Right kidney (tissue), 9 donors: ENCODE measurements at places on chromosomes 12 and 14.

DNA sequence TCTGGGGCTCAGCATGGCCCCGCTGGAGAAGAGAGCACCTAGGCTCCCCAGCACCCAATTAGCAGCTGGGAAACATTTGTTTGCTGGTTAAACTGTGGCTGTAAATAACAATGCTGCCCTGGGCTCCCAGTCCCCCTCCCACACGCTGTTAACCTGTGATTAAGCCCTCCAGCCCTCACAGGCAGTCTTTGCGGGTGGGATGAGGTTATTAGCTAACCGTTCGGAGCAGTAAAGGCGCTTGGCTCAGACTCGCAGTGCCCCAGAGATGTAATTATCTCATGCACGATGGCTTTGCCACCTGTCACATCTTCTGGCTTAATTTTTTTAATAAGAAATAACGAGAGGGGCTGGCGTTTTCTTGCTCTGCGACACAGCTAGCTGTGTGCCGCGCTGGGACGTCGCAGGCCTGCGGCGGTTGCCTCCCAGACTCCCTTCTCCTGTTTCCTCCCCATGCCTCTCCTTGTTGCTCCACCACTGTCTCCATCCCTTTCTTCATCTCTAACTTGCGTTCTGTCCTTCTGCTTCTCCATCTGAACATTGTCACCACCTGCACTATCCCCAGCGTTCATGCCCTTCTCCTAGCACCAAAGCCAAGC, 239.2 kb upstream of the FKBP4 start:
- DNase-seq: no peak

GRCh38 chr12:44148936-44149335, 313.1 kb downstream of the TMEM117 start:
- DNase-seq: no peak

DNA sequence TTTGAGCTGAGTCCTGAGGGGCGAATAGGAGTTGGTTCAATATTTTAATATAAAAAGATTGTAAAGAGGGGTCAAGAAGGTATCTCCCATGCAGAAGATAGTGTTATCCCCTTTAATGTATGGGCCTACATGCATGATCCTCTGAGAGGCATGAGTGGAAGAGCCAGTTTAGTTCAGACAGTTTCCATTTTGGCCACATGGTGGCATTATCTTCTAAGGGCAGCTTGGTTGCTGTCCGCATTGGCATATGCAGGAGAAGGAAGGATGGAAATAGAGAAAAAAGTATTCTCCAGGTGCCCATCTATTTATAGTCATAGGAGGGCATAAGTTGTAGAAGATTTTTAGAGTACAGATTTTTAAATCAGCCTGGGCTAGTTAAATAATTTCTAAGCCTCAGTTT, 5.4 kb downstream of the SAMD4A start:
- DNase-seq: no peak

- peak; percentile 37 for DNase-seq
Measured at GRCh38 chr14:35368583-35369392, 35.8 kb downstream of the NFKBIA start.

DNA sequence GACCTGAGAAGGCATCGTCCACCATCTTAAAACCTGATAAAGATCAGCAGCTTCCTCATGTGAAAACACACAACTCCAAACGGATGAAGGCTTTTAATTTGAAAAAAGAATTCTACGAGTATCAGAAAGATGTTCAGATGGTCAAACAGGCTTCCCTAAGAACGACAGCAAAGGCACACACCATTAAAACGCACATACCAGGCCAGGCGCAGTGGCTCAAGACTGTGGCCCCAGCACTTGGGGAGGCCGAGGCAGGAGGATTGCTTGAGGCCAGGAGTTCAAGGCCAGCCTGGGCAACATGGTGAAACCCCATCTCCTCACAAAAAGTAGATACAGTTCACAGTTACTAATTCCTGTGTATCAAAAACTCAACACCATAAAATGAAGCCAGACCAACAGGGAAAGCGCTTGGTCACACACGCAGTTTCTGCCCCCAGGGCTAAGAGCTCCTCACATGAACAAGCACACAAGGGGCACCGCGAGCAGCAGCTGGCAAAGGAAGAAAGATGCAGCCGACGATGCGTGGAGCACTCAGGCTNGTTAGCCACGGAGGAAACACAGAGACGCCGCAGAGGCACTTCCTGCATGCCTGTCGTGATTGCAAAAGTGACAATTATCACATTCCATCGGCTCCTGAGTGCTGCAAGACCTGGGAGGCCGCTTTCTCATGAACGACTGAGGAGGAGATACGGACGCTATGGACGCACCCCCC, 78.0 kb downstream of the NOC4L start:
- peak; percentile 59 for DNase-seq

DNA sequence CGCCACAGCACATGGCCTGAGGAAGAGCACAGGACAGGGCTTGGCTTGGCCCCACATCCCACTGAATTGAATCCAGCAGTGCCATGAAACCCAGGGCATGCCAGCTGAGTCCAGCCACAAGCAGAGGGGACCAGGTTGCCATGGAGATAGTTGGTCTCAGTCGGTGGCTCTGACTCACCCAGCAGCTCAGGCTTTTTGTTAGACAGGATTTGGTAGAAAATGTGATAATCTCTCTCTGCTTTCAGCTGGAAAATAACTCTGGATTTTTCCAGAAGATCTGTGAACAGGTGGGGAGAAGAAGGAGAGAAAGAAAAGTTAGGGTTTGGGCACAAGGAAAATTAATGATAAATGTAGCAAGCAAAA, 4.8 kb downstream of the MYH7 start:
- DNase-seq: no peak

DNA sequence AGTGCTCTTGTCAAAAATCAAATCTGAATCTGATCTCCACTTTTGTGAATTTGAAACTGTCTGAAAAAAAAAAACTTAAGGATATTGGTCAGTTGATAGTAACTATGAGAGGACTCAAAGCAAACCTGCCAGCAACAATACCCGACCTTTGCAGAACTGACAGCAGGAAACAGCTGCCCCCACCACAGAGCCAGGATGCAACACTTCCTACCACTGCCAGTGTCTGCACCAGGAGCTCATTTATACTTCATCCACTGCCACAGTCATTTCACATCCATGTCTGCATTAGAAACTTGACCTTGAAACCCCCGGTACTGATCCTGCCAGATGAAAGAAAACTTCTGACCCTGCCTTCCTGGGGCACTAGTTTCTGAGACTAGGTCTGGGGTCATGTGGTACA, 27.4 kb upstream of the RXYLT1 start:
- DNase-seq: no peak

GRCh38 chr12:122458105-122459035, 35.9 kb upstream of the CLIP1 start:
- DNase-seq: no peak

DNA sequence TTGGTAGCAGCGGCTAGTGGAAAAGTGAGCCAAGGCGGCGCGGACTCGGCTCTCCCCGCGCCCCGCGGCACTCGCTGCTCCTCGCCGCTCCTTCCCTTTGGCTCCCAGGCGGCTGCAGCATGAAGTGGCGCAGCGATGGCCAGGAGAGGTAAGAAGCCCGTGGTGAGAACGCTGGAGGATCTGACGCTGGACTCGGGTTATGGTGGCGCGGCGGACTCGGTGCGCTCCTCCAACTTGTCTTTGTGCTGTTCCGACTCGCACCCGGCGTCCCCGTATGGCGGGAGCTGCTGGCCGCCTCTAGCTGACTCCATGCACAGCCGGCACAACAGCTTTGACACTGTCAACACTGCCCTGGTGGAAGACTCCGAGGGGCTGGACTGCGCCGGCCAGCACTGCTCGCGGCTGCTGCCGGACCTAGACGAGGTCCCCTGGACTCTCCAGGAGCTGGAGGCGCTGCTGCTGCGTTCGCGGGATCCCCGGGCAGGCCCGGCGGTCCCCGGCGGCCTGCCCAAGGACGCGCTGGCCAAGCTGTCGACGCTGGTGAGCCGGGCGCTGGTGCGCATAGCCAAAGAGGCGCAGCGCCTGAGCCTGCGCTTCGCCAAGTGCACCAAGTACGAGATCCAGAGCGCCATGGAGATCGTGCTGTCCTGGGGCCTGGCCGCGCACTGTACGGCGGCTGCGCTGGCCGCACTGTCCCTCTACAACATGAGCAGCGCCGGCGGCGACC, 225.6 kb upstream of the CRY1 start:
- DNase-seq: peak; percentile 91

DNA sequence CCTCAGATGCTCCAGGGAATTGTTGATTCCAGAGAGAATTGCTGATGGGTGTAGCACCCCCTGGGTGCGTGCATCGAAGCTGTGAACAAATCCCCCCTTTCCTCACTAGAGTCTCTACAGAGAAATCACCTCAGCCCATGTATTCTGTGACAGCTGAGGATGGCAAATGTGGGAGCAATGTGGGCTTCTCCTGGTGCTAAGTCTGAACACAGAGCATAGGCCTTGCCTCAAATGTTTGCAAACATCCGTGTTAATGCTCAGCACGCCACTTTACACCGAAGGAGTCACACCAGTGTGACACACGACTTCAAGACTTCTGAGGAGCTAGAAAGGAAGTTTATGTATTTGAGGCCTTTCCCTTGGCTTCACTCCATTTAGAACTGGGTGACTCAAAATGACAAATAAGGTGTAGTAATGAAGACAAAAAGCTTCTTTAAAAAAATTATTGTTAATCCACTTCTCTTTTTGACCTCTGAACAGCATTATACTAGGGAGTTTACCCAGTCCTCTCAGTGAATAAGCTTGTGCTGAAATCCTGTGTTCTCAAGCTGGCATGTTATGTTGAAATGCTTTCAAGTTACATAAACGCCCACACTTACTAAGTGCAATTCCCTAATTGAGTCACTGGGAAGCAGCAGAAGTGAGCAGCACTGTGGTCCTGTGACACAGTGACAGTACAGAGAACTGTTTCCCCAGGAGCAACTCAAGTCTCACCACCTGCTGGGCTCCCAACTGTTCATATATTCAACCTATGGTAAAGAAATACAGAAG, 92.9 kb downstream of the FAR2 start:
- peak; percentile 13 for DNase-seq

GRCh38 chr14:104932676-104933631, 8.3 kb downstream of the PLD4 start:
- peak; percentile 84 for DNase-seq

- no peak for DNase-seq
Measured at GRCh38 chr14:34931206-34931605, 51.6 kb upstream of the SRP54 start.

DNA sequence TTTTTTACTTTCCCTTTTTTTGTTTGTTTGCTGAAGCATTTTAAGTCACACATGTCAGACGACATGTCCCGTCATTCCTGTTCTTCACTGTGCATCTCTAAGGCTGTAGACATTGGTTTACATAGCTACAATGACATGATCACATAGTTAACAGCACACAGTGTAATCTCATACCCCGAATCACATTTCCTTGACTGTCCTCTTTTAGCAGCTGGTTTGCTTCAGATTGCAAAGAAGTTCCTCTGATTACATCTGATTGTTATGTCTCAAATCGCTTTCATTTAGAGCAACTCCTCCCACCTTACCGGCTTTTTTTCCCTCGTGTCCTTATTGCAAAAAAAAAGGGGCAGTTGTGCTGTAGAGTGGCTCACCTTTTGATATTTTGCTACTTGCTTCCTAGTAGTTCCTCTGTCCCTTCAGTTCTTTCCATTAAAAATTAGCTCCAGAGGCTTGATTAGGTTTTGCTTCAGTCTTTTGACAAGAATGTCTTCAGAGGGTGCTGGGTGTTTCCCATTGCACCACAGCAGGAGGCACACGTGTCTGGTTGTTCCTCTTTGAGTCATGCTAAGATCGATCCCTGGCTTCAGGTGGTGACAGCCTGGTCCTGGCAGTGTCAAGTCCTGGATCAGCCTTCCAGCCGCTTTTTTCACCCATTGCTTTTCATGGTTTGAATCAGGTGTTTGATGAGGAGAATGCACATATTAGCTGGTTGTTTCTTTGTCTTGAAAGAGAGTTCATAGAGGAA, 35.0 kb downstream of the ZNF664 start:
- no peak for DNase-seq
